ENCODE measurements at places on chromosomes 2 and 18.

DNA sequence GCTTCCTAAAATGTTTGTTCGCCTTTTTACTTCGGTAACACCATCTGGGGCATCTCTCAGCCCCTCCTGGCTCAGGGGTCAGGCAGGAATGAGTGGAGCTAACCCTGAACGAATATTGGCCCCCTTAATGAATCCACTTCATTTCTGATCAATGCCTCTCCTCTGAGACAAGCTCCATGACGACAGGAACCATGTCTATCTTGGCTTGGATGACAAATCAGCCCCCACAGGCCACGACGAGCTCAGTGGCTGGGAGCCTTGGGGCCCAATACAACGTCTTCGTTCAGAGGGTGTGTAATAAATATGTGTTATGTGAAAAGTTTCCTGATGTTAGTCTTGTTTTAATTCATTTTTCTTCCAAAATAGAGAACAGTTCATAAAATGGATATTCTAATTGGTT is 133.0 kb downstream of the COL6A3 start:
- no peak for DNase-seq

- no peak for DNase-seq
Measured at GRCh38 chr2:99970292-99970868, 172.0 kb downstream of the AFF3 start.

DNA sequence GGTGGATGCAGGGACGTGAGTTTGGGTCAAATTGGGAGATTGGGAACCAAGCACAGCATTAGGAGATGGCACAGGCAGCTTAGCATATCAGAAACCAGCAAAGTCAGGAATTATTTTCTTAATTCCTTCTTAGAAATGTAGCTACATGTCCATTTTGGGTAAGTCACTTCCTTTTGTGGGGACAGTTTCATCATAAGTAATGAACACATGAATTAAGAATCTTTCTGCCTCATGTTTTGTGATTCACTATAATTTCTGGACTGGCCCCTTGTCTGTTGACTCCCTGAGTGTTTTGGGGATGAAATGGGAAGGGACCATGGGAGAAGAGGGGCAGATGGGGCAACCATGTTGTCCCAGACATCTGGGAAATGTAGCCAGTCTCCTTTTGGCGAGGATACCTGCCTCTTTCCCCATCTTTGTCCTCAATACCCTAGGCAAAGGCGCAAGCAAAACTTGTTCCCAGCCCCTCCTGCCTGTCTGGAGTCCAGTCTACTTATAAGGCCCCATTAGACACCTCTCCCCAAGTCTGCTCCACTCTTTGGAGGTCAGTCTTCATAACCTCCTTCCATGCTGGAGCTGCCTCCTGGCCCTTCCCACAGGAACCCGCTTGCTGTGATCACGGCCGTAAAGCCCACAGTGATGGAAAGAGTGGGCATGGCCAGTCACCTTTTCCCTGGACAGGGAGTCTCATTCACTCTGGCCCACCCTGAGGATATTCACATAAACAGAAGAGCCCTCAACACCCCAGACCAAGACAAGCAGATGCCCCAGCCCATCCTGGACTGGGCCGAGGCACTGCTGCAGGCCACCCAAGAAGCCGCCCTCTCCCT is 25.7 kb downstream of the MTHFD2 start:
- no peak for DNase-seq

DNA sequence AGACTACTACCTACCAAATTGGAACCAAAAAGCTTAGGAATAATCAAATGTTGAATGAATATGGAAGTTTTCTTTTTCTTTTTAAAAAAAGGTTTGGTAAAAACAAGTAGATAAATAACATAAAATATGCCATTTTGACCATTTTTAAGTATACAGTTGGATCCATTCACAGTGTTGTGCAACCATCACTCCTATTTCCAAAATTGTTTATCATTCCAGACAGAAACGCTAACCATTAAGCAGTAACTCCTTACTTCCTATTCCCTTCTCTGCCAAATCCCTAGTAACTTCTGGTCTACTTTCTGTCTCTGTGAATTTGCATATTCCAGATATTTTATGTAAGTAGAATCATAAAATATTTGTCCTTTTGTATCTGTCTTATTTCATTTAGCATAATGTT is 39.8 kb downstream of the CD302 start:
- DNase-seq: no peak

- no peak for DNase-seq
Measured at GRCh38 chr2:10617241-10617640, 72.5 kb downstream of the NOL10 start.
